ENCODE measurements at places on chromosomes 5 and 9. TPM values are rescaled to one million over a fixed set of nuclear protein-coding genes. Genes with fewer than 3 reads are reported as not detected.

Gene OR13F1
- total RNA-seq, result not detected

Gene SLC6A19
- total RNA-seq, result not detected

Gene LRRC14B
- total RNA-seq, result not detected

Gene TAS2R1
- not detected for total RNA-seq

Gene OR1L8
- total RNA-seq, result not detected

Gene GARIN3
- total RNA-seq, result 1.1 TPM

Gene TMOD1
- 0.60 TPM for total RNA-seq

Gene CCL28
- total RNA-seq, result 15.0 TPM

DNA sequence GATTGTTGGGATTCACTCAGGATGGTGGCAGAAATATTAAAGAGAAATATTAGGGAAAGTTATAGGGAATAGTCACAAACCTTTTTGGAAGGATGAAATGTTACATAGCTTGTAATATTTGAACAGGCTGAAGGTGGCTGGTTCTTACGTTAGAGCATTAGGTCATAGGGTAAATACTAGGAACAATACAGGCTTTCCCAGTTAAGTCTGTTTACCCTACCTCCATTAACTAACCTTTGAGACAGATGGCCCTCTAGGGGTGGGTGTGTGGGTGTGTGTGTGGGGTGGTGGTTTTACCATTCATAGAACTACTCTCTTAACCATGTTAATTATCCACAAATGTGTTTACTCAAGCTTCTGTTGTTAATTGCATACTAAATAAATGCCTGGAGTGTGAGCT is 94.3 kb upstream of the STK32A start:
- DNase-seq, result no peak

- DNase-seq, result no peak
These were observed at the start of gene PDLIM4 for GRCh38 chr5:132257131-132258101. Gene PDLIM4 (plus strand): TSS chr5:132257696. CDS start chr5:132257735, 39 bp downstream.

- DNase-seq, result peak; percentile 2
These were observed 852 bp downstream of the ZNF354C start for GRCh38 chr5:179061025-179061424.

DNA sequence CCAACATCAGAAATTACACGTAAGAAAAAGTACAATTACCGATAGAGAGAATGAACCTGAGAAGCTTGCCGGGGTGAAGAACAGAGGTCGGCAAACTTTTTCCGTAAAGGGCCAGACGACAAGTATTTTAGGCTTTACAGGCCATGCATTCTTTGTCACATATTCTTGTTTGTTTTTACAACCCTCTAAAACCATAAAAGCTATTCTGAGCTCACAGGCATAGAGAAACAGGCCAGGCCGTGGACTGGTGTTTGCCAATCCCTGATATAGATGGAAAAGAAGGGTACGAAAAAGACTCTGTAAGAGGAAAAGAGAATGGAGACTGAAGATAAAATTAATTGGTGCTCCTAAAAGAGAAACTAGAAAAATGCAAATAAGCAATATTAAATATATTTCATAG is 15.4 kb downstream of the SFXN1 start:
- no peak for DNase-seq

DNA sequence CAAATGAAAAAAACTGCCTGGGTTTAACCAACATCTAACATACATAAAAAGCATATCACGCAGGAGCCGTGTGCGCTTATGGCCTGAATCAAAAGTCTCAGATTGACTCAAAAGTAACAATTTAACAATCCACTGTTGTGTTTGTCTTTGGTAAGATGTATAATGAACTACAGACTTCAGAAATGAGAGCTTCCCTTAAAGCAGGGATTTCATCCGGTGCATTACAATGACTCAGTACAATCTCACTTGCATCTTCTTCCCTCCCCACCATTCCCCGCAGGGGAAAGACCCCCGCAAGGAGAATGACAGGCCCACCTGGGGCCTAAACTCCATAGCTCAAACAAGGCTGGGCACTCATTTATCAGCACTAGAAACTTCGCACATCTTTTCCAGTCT is 1.4 kb downstream of the ZFR start:
- peak; percentile 51 for DNase-seq

GRCh38 chr9:137660144-137660543 is 41.3 kb downstream of the EHMT1 start:
- no peak for DNase-seq

- DNase-seq, result no peak
These were observed 259.8 kb downstream of the NSG2 start for GRCh38 chr5:174305241-174305681.

GRCh38 chr9:89372979-89373378 is 54.7 kb downstream of the SECISBP2 start:
- DNase-seq, result peak; percentile 44

DNA sequence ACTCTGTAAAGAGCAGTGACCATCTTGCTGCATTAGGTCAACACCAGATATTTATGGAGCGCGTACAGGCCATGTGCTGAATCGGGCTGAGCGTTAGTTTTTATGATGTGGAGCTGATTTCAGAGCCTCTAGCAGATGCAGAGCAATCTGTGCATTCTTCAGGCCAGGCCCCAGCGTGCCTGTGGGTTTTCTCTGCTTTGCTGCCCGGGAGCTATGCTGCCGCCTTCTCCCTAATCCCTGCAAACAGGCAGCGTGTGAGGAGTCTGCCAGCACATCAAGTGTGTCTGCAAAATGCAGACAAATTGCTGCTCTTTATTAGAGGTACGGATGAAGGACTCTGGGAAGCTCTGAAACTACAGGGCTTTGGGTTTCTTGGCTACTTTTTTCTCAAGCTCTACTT is 170.0 kb downstream of the NTRK2 start:
- no peak for DNase-seq

All from activated CD8-positive, alpha-beta T cell treated with anti-CD3 and anti-CD28 coated beads for 36 hours (primary cell).